ENCODE measurements at places on chromosomes 5 and 9. TPM values are rescaled to one million over a fixed set of nuclear protein-coding genes. Genes with fewer than 3 reads are reported as not detected.

Gene RNF14
- 55.8 TPM for polyA plus RNA-seq

Gene TPPP
- polyA plus RNA-seq = 3.9 TPM

DNA sequence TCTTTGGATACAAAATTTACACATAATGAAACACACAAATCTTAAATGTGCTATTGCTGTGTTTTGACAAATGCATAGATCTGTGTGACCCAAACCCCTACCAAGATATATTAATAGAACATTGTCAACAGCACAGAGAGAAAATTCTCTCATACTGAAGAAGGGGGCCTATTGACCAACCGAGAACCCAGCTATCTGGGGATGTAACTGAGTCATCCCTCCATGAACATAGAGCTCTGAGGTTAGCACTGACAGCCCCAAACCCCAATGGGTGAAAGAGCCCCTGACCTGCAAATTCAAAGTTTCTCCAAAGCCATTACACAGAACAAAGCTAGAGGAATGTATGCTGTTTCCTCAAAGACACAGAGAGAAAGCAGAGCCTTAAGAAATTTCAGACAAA is 180.8 kb downstream of the PAX5 start:
- no peak for DNase-seq

DNA sequence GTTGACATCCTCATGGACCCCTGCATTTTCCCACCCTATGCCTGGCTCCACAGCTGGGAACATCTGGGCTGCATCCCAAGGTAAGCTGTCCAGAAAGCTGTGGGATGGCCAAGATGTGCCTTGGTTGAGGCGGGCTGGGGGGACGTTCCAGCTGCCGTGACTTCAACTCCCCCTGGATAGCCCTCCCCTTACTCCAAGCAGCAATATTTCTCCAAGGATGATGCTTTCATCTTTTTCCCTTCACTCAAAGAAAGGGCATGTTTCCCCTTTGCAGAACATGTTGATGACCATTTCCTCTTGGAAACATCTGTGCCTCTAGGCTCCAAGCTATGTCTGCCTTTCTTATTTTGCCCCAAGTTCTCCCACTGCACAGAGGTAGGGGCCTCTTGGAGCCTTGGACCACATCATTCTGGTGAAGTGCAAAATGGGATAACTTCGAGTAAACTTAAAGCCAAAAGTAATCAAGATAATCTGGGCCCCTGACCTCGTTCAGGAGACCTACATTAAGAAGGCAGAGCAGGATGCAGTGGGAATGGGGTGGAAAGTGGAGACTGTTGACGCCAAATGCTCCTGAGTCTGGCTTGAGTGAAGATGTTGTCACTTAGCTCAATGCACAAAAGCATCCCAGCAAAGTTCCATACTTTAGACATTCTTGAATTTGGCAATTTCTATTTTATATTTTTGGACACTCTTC is 175.2 kb downstream of the GAS1 start:
- no peak for DNase-seq

DNA sequence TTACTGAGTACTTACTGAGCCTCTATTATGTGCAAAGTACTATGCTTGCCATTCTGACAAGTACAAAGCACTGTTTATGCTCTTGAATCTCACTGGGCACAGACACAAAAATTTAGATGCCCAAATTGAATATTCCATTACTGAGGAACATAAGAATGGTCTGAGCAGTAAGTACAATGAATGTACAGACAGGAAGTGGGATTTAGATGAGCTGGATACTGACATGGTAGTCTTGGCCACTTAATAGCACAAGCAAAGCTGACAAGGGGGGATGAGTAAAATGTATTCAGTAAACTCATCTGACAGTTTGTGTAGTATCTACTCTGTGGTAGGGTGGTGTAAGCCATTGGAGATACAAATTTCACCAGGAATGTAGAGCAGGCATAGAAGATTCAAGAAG is 132.4 kb downstream of the EFNA5 start:
- DNase-seq = no peak

DNA sequence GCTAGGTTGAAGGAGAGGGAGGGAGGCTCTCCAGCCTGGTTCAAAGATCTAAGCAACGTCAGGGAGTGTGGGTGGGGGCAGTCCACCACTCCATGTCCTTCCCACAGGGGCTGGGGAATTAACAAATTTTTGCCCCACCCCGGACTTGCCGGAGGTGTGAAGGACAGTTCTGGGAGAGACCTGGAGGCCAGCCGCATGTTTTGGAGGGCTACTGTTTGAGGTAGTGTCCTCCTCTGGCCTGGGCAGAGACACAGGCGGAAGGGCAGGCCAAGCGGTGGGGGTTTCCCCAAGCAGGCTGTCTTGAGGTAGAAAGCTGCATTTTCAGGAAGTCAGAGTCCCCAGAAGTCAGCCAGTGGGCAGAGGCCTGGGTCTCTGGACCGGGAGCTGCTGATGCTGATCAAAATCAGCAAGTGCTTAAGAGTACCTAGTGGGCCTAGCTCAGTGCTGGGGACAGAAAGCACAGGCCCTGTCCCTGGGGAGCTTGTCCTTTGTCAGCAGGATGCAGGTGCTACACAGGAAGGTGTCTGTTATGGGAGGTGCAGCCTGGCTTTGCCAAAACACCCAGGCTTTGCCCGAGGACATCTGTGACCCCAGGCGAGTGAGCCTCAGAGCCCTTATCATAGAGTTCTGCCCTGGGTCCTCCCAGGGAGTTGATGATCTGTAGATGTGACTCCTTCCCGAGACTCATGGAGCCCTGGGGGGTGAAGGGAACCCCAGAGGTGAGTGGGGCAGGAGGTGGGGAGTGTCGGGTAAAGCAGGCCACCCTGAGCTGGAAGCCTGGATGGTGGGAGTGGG is 18.5 kb downstream of the JADE2 start:
- no peak for DNase-seq

DNA sequence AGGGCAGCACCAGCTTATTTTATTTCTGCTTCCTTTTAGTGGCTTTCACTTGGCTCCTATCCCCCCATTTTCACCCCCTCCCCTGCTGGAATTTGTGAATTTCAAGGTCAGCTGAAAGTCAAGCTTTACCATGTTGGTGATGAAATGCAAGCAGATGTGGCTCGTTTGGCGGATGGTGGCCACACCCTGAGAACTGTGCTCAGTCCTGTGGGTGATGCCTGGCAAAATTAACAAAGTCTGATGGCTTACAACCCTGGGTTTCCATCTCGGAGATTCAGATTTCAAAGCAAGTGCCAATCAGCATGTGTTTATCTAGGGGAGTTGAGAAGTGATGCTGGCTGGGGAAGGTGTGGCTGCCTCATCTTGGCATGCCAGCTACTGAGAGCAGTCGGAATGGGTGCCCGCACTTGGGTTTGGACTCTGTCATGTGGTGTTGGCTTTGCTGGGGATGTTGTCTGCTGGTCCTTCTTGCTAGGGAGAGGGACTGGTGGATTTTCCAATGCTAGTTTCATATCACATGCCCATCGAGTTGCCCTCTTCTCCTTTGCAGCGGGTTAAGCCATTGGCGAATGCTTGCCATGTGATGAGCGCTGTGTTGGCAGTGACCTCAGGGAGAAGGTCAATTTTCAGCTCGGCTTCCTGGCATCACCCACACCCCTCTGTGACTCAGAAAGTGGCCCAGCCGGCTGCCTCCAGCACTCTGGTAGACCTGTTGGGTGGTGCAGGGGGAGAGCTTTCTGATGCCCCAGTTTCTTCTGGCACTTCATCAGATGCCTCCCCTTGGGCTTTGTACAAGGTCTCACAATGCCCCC is 77.0 kb upstream of the PITX1 start:
- DNase-seq = no peak

- DNase-seq = no peak
Measured at GRCh38 chr9:116937361-116937760, 250.3 kb downstream of the TRIM32 start.

- DNase-seq = no peak
Measured at GRCh38 chr9:133768371-133768858, 30.3 kb upstream of the SARDH start.

All from renal cortex interstitium (tissue), 15 donors.